Stimulated activated CD8-positive, alpha-beta memory T cell treated with anti-CD3 and anti-CD28 coated beads, Interleukin-15, amount 100 ng/mL, for 4 hours (primary cell): ENCODE measurements at places on chromosomes 2 and 18.

- DNase-seq = peak; percentile 25
Observed at GRCh38 chr2:100292022-100292580, 30.2 kb downstream of the LONRF2 start.

DNA sequence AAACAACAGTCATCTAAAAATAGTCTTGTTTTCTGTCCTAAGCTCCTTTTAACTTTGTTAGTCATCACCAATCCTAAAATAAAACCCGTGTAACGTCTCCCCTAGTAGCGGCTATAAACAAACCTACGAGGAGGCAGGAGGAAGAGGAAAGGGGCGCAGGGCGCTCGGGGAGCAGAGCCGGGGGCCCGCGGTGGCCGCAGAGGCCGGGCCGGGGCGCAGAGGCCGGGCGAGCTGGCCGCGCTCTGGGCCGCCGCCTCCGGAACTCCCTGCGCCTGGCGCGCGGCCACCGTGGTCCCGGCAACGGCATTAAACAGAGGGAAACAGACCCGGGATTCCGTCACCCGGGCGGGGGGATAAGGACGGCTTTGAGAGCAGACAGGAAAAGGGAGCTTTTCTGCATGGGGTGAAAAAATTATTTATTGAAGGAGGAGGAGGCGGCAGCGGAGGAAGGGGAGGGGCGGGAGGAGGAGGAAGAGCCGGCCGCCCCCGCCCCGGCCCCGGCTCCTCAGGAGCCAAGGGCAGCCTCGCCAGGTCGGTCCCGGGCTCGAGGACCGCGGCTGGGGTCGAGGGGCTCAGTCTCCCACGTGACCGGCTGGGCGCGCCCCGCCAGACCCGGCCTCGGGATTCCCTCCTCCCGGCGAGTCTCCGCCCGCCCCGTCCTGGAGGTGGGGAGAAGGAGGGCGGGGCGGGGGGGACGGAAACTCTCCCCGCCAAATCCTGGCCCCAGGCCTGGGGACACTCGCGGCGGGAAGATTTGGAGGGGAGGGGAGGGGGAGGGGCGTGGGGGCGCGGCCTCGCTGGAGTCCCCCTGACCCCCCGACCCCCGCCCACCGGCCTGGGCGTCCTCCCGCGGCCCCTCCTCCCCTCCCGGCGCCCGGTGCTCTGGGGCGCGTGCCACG is 1.8 kb upstream of the NFATC1 start:
- DNase-seq = no peak

- DNase-seq = no peak
Observed at GRCh38 chr2:98448441-98449145, 3.9 kb downstream of the INPP4A start.

DNA sequence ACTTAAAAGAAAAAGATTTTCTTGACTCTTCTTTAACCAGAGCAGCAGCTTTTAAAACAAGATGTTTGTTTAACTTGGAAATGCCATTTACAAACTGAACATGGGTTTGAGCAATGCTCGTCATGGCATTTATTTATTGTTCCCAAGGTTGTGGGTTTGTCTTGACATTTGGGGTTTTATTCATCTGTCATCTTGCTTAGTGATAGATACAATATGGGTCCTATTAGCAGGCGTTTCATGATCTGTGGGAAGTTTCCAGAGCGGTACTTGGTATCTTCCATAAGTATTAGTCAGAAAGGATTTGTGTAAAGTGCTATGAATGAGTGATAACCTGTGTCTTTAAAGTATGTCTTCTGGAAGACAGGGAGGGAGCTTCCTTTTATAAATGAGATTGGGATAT is 29.9 kb upstream of the MGAT5 start:
- DNase-seq = no peak

DNA sequence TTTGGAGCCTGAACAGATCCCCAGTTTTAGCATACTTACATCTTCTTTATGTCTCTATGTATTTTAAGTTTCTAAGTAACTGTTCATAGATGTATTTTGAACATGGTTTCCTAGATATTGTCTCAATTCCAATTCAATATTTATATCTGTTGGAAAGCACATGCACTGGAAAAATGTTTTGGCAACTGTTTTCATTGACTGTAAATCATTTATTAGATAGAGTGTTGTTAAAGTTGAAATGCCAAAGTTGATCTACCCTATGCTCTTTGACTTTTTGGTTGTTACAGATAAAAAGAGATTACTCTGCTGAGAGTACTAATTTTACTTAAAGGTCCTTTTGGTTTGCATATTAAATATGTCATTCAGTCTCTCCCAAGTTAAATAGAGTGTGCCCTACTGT is 345.0 kb upstream of the NRP2 start:
- DNase-seq = no peak

DNA sequence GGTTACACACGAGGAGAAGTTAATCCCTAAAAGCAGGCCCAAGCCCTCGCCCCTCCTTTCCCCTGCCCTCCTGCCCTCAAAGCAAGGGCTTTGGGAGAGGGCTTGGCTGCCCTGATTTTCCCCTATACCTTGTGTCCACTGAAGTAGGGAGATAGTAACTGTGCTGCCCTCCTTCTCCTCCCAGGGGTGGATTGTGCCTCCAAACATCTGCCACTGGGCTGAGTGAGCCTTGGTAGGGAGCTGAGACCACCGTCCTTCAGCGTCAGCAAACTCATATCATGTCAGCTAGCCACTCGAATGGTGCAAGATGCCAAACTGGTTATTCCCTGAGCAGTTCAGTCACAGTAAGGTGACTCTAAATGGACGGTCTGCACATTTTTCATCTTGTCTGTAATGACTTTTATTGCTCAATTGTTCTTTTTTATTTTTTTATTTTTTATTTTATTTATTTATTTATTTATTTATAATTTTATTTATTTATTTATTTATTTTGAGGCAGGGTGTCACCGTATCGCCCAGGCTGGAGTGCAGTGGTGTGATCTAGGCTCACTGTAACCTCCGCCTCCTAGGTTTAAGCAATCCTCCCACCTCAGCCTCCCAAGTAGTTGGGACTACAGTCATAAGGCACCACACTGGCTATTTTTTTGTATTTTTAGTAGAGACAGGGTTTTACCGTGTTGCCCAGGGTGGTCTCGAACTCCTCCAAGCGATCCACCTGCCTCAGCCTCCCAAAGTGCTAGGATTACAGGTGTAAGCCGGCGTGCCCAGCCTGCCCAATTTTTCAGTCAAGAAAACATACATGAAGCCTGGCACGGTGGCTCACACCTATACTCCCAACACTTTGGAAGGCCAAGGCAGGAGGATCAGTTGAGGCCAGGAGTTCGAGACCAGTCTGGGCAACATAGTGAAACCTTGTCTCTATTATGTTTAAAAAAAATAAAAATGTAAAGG is 8.7 kb downstream of the PCBP1 start:
- no peak for DNase-seq

- no peak for DNase-seq
Observed at GRCh38 chr2:121897335-121897970, 142.0 kb downstream of the TSN start.

DNA sequence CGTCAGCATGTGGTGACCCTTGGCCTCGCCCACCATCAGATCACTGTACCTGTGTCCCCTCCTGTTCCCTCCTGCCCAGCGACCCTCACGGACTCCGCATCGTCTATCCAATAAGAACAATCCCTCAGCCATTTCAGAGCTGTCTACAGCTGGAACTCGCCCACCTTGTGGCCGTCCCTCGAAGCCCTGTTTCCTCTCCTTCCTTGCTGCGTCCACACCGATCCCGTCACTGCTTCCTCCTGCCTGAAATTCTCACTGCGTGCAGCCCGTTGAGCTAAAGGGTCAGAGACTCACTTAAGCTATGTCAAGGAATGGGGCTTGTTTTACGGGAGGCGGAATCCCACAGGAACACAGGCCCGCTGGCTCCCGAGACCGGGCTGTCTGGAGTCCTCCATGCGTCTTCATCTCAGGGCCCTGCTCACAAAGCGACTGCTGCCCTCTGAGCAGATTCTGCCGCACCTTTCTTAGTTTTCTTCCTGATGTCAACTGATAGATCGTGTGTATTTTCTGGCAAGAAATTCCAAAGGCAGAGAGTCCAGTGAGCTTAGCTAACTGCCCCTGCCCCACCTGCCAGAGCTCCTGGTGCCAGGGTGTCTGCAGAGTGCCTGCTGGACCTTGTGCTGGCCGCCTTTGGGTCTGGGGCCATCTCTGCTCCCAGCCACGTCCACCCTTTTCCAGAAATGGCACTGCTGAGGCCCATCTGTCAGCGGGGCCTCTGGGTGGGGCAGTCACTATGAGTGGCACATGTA is 35.3 kb downstream of the KLHL29 start:
- DNase-seq = no peak

DNA sequence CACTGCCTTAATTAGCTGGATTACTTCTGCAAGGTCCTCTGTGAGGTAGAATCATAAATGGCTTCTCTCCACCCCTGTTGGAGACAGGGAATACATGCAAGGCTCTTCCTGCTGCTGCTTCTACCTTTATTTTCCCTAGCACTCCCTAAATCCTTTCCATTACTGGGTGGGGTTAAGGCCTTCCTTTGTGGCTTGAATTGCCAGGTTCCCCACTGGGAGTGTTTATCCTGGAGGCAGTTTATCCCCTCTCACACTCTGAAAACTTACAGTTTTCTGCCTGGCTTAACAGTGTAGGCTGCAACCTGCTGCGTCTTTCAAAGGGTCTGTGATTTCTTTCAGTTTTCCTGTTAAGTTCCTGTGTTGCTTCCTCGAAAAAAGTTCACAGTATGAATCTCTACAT is 1062.3 kb upstream of the CRIM1 start:
- DNase-seq = no peak

GRCh38 chr2:52498077-52498750 is 1269.4 kb upstream of the CHAC2 start:
- no peak for DNase-seq

DNA sequence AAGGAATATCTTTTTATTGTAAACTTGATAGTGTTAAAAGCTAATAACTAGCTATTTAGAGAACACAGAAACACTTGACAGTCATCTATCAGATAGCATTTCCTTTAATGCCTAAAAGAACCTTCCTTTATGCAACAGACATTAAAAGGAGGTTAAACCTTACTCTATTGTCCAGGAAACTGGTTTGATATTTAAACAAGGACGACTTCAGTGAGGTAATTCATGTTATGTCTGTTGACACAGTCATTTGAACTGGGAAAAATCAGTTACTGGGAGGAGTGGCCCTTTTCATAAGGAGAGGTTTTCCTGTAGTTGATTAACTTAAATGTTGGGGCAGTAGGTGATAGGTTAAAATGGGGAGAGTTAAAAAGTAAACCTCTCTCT is 6.7 kb downstream of the TGIF1 start:
- no peak for DNase-seq

GRCh38 chr2:45131587-45131986 is 122.3 kb upstream of the SIX2 start:
- DNase-seq = no peak

- DNase-seq = no peak
Observed at GRCh38 chr18:71012789-71013188, 723.9 kb downstream of the SOCS6 start.

- DNase-seq = no peak
Observed at GRCh38 chr2:184646593-184646992, 48.3 kb downstream of the ZNF804A start.

DNA sequence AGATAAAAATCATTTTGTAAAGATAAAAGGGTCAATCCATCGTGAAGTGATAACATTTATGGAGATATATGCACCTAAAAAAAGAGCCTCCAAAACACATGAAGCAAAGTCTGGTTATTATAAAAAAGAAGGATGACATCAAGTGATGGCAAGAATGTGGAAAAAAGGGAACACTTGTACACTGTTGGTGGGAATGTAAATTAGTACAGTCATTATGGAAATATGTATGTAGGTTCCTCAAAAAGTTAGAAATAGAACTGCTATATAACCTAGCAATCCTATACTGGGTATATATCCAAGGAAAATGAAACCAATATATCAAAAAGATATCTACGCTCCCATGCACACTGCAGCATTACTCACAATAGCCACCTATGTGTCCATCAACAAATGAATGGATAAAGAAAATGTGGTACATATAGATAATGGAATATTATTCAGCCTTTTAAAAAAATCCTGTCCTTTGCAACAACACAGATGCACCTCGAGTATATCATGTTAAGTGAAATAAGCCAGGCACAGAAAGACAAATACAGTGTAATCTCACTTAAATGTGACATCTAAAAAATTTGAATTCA is 28.9 kb downstream of the ABCB11 start:
- DNase-seq = no peak

GRCh38 chr2:240468303-240469238 is 33.1 kb downstream of the GPC1 start:
- DNase-seq = no peak

GRCh38 chr2:188412190-188412589 is 120.5 kb downstream of the GULP1 start:
- DNase-seq = no peak

DNA sequence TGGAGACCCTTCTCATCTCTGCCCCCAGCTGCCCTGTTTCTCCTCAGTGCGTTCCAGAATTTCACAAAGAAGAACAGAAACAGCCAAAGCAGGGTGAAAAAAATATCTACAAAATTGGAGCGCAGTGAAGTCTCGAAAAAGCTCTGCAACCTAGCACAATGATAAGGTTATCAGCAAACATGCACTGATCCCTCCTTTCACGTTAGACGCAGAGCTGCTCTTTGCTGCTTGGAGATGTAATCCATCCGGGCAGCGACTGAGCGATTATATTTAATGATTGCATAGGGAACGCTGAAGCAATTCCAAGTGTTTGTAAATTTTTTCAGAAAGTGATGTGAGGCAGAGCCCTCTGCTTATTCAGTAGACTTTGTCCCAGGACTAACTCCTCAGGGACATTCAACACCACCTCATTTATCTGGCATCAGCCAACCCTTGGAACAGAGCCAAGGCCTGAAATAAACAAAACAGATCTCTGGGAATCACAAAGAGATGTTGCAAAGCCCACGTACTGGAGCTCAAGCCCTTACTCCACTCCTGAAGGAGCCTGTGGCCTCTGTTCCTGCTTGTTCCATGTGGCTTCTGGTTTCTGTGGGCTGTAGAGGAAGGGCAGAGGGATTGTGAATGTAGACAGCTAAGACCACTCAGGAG is 172.6 kb upstream of the BCL2L11 start:
- DNase-seq = no peak

DNA sequence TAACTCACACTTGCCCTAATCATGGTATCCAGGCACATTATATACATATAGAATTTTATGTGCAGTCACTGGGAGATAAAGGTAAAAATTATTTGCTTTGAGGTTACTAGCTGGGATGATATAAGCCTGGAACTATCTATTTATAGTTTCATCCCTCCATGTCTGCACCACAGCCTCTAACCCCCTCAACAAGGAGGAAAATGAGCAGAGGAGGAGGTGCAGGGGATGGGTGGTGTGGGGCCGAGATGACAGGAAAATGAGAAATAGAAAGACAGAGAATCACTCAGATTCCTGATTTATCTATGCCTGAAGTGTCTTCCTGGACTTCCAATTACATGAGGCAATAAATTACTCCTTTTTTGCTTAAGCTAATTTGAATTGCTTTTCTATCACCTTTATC is 145.2 kb downstream of the PIK3C3 start:
- no peak for DNase-seq

- DNase-seq = no peak
Observed at GRCh38 chr2:128317181-128317898, 1.3 kb downstream of the HS6ST1 start.

DNA sequence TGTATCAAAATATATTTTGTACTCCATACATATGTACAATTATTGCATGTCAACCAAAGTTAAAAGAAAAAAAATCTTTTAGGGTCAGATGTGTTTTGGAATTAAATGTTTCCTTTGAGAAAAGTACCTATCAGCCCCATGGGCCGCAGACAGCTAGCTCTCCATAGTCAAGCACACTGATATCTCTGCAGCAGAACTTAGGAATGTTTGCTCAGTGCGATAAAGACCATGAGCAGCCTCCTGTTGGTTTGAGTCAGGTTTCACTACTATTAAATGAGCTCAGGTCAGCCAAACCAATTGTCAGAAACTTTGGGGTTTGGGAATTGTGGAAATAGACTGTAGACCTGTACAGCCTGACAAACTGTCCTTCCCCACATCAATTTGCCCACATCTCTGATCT is 33.7 kb downstream of the LCT start:
- DNase-seq = no peak
